ENCODE measurements at places on chromosomes 7 and 10.

- DNase-seq, result no peak
These were observed 208.7 kb downstream of the PAXIP1 start for GRCh38 chr7:154794147-154794780.

GRCh38 chr7:152511736-152512135, 75.9 kb upstream of the KMT2C start:
- DNase-seq, result no peak

DNA sequence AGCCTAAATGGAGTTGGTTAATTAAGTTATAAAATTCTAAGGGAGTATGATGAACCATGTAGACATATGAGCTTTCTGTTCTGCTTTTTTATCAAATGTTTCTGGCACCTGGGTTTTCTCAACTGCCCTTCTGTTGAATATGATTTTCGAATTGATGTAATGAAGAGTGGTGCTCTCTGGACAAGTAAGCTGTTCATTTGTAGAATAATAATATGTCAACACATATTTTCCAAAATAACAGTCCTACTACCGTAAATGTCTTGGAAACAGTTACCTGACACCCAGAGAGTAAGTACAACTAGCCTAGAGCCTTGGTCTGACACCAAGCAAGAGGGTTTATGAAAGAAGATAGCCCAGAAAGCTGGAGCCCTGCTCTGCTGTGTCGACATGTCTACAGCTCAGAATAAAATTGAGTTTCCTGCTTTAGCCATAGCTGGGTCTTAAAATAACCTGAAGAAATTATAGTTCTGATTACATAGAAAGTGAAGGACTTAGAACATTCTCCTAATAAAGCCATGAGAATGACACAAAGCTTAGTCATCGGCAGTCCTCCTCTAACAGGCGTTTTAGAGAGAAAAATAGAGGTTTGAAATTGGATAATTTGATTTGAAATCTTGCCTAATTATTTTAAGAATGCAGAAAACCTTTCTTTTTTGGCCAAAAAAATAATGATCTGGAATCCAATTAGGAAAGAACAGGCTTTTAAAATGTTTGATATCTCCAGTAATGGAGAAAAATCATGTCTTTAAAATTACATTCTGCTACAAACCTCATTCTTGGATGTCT, 25.1 kb downstream of the HDAC9 start:
- no peak for DNase-seq

DNA sequence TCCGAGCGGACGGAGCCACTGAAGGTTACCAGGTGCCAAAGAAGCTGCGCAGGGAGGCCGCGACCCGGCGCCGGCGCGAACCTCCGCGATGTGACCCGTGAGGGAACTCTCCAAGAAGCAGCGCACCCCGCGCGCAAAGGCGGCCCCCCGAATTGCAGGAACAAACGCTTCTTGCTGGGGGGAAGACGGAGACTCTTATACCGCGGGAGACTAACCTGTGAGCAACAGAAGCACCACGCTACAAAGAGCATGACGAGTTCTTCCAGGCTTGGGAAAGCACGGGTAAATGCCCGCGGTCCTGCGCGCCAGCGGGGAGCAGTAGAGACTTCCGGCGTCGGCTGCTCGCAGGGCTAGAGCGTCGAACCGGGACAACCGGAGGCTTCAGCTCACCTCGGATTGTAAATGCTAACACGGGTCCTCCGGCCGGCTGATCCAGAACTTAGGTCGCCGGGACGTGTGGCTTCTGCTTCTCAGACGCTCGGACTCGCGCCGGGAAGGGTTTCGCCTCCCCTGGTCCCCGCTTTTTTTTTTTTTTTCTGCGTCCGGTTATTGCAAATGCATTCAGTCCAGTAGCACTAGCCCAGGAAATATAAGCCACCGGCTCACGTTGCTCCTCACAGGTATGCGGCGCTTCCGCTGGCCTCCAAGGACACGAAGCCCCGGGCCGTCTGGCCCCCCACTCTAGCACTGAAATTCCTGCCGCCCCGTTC, at the start of gene COA1:
TSS of gene COA1 (minus strand) at position 310 of the 710 bp plus-strand sequence. CDS start 80,909 bp downstream, outside the sequence.
- peak; percentile 78 for DNase-seq

DNA sequence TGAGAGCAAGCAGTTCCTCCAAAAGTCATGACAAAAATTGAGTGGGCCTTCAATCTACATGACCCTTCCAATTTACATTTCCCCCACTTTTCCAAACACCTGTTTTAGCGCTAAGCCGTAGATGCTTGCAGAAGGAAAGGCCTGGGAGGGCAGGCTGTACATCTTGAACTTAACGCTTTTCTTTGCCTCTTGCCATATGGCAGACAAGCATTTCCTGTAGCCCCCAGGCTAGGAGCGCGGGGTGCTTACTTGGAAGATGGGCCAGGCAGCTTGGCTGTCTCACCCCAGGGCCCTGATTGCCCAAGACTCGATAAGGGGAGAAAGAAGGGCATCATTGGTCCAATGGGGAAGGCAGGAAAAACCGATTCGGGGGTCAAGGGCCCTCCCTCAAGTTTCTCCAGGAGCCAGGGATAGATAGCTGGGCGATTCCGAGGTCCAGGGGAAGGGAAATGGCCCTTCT, 1.8 kb downstream of the HOXA10 start:
- DNase-seq, result no peak

All from CD4-positive, alpha-beta T cell treated with Interleukin-6 at 100 ng/mL for 8 hours (primary cell).